SHP77 (cell line): ENCODE measurements at places on chromosomes 16 and 17.

- DNase-seq: no peak
These were observed 19.0 kb upstream of the CPHXL start for GRCh38 chr16:75745242-75745641.

GRCh38 chr16:68231384-68232136, 4.4 kb downstream of the ESRP2 start:
- DNase-seq: no peak

DNA sequence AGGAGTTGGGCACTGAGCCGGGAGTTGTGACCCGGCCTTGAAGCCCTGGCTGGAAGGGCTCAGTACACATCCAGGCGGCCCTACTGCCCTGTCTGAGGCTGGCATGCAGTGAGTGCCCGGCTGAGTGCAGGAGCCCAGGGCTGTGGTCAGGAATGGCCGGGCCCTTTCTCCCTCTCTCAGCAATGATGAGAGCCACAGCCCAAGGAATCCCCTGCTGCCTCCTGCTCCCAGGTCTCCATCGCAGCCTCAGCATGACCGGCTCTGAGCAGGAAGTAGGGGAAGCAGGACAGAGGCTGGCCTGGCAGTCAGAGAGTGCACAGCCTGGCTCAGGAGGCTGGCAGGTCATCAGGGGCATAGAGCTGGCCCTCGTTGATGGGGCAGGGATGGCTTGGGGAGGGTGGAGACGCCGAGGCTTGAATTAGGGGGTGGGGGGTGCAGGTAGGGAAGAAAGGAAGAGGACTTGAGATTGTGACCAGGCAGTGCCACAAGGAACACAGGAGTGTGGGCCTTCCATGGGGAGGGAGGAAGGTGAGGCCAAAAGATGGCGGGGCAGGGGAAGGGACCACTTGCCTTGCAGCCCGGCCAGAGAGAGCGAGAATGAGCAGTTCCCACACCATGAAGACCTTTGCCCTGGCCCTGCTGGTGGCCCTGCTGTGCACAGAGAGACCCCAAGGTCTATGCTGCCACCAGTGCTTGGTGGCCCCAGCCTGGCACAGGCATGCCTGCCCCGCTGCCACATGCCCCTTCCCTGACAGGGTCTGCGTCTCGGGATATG, 32.1 kb upstream of the KRT17 start:
- no peak for DNase-seq

- no peak for DNase-seq
These were observed 36.8 kb upstream of the KCNJ2 start for GRCh38 chr17:70132505-70132904.

- DNase-seq: no peak
These were observed 173.1 kb downstream of the SEC14L1 start for GRCh38 chr17:77313831-77314230.

- no peak for DNase-seq
These were observed 47.0 kb downstream of the TNFRSF13B start for GRCh38 chr17:16924696-16925440.

- no peak for DNase-seq
These were observed 20.9 kb downstream of the ITGB3 start for GRCh38 chr17:47274319-47275069.

DNA sequence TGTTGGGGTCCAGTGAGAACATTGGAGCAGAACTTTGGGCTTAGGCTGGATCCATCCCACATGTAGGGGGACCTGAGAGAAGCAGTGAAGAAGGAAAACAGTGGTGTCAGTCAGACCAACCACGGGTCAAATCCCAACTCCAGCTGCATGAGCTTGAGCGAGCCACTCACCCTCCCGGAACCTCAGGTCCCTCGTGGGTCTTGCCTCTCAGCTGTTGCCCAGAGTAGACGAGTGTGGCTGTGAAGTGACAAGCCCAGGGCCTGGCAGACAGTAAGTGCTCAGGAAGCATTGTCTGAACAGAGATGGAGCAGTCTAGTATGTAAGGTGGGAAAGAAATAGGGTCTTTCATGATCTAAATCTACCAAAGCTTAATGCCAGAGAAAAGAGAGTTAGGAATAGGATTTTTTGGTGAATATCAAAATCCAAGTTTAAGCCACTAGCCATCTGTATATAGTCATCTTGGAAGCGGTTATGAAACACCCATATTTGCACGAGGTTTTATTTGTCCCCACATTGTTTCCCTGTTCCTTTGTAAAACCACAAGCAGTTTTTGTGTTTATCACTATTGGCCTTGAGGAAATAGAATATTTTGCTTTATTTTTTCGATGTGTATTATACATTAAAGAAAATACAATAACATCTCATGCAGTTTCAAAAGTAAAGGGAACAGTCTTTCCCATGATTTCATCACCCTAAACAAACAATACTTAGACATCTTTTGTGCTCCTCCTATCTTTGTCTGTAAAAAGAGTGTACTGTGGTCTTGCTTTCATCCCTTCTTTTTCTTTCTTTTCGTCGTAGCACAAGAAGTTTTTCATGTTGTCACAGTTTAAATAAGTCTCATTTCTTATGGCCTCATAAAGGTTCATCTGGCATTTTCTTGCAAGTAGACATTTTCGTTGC, 112.0 kb downstream of the CLEC16A start:
- DNase-seq: no peak

- no peak for DNase-seq
These were observed 56.5 kb downstream of the YWHAE start for GRCh38 chr17:1343554-1343953.

GRCh38 chr17:7704601-7705268, at the start of gene EFNB3:
TSS of gene EFNB3 (plus strand) at chr17:7705202. CDS start at chr17:7705599, 397 bp downstream.
- DNase-seq: peak; percentile 75

DNA sequence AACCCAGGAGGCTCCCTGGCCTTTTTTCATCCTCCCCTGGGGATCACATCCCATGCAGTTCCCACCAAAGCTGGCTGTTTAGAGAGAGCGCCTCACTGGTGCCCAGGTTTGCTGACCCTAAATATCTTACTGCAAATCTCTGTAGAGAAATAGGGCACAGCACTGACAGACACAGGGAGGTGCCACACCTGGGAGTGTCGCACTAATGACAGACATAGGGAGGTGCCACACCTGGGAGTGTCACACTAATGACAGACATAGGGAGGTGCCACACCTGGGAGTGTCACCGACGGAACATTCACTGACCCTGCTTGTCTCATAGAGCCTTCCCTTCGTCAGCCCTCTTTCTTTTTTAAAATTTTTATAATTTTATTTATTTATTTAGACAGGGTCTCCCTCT, 25.6 kb downstream of the UNK start:
- DNase-seq: no peak

DNA sequence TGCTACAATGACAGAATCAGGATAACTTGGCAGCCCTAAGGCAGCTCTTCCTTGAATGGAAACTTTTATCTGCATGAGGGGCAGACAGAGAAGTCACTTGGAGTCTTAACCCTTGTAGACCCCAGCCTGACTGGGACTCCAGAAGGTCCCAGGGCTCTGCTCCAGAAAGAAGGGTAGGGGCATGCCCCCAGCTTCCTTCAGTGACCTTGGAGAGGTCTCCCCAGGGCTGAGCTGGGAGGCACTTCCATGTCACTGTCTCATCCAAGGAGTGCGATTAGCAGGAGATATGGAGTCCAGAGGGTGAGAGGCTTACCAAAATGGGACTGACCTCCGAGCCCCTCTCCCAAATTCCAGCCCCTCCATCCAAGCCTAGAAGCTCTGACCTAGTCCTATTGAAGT, 3.4 kb upstream of the NLRC5 start:
- DNase-seq: no peak

- DNase-seq: no peak
These were observed 266.1 kb downstream of the XYLT1 start for GRCh38 chr16:17204644-17205043.

DNA sequence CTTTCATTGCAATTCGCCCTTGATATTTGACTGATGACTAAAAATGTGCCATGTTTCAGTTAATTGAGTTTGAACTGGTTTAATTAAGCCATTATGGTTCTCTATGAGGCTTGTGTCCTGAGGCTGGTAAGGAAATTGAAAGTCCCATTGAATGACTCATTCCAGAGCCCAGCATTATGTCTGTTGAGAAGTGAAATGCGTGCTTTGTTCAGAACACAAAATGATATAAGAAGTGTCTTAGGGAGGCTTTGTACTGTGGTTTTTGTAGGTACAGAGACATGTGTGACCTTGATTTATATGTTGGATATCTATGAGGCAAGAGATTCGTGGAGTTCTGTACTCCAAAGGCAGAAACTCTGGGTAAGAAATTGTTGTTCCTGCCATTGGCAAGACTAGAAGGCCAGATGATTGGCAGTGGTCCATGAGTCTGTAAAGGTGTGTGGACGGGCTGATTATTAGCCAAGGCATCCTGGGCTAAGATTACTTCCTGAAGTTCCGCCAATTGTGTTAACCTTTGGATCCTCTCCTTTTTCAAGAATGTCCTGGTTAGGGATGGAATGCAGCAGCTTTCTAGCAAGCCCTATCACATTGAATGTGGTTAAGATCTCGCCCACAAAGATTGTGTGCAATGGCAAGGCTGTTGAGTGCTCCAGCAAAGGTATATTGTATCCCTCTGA, 103.7 kb downstream of the NPIPB5 start:
- DNase-seq: no peak
